ENCODE measurements at places on chromosomes 7 and 10. TPM values are rescaled to one million over a fixed set of nuclear protein-coding genes. Genes with fewer than 3 reads are reported as not detected.
A peak's percentile ranks its signal among the peaks of the same experiment; 100 is the strongest.

- DNase-seq = peak; percentile 85
Observed at GRCh38 chr10:28984431-28984830, 304.4 kb upstream of the LYZL1 start.

DNA sequence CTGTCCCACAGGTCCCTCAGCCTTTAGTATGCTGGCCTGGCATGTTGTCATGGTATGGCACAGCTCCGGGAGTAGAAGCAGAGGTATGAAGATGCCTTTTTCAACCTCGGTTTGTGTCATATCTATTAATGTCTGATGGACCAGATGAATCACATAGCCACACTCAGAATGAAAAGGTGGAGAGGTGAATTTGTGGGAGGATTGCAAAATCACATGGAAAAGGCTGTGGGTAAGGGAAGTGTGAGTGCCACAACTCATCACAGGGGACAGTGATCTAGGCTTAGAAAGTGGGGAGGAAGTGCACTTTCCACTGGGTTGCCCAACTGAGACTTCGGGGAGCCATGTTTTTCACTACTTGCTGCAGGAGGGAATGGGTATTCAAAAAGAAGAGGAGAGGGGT is 190.7 kb downstream of the WDR11 start:
- DNase-seq = no peak

DNA sequence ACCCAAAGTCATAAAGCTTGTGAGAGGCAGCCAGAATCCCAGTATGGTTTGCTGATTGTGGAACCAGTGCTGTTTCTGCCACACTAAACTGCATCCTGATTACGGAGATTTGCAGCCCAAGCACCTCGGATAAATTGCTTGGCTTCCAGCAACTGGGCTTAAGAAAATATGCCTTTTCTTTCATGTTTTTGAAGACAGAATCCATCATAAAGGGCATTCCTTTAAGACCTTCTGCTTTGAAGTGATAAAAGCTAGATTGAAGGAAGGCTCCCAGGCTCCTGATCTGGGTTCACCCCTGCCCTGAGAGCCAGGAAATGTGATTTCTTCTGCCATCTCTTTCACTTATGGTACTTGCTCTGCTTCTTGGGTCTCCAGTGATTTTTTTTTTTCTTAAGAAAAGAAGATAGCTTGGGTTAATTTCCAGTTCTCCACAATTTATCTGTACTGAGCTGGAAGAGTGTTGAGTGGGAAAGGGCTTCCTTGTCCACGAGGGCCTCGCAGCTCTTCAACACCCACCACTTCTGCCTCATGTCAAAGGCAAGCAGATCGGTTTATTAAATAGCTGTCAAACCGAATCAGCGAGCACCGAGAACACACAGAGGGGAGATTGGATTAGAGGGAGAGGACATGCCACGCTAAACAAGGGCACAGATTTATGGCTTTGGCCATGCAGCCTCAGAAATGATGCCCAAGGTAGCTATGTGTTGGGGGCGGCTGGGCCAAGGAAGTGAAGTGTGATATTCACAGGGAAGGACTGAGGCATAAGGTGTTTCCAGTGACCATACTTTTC is 94.9 kb upstream of the TBX20 start:
- no peak for DNase-seq

DNA sequence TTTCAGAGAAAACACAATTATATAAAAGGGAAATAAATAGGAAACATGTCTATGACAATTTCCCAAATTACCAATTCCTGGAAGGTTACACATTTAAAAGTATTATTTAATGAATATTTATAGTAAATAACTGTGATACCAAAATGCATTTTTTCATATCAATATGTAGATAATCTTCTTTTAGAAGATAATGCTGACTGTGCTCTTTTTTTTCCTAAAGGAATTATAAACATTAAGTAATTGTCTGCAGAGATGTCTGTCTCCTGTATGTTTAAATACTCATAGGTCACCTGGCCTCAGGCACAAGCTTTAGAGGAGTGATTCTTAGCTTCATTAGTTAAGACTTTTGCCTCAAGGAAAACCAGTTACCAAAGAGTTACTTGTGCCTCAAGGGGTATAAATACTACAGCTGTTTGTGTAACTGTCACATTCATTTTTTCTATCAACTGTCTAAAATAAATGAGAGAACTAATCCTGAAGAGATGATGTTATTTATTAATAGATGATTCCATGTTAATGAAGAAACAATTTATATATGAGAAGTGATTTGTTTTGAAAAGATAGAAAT is 77.1 kb downstream of the DNAJC1 start:
- DNase-seq = peak; percentile 5

- DNase-seq = peak; percentile 99
Observed at GRCh38 chr7:76291351-76292212, 10.9 kb upstream of the HSPB1 start.

DNA sequence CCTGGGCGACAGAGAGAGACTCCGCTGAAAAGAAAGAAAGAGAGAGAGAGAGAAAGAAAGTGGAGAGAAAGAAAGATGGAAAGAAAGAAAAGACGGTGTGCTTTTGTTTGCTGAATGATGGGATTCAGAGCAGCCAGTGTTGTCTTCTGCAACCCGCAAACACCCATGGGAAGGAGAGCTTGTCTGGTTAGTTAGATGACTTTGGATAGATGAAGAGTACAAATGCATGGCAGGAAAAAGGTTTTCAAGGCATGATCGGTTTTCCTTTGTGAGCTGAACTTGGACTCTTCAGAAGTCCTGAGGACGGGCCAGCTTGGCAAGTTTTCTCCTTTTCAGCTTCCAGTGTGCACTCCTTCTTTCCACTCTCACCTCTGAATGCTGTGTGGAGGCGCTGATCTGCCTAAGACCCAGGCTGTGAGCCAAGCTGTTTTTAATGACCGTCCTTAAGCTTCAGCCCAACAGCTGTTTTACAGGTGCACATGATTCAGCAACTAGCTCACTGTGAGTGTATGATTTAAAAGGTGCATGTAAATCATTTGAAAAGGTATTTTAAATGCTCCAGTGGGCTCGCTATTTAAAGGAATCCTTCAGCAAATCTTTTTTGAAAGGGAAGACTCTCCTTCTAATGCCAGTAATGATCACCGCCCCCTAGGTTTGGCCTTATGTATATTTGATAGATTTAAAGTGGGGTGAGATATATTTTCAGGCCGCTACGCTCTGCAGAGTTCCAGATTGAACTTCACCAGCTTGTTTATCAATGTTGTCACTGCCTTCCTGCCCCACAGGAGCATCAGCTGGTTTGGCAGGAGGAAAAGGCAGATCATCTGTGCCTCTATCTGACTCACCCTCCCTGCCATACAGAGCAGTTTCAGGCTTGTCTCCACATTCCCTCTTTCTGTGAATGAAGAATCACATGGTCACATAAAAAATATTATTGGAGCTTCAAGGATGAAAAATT is 115.0 kb downstream of the PLXDC2 start:
- DNase-seq = peak; percentile 70

DNA sequence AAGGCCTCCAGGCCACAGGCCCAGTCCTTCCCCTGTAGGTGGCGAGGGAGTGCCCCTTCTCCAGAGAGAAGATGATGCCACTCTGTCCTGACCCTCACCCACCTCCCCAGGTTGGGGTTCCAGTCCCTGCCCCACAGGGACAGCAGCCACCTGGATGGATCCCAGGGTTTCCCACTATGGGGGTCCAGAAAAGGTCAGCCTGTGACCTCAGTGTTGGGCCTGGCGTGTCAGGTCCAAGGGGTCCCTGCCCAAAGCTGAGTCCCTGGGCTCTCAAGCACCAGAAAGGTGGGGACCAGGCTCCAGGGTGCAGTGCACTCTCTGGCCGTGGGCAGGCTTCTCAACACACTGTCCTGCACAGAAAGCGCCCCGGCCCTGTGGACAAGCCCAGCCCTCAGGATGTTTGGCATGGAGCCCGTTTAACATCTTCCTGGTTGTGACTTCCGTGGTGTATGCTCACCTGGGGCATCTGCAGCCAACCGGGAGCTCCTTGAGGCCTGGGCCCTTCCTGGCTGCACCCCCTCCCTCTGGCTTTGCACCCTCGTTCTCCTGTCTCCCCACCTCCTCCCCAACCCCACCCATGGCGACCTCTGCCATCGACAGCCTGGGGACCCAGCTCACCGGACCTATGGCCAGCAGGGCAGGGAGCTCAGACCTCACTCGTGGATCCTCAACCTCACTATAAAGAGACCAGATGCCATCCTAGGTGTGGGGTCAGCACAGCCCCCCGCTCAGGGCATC is 58.3 kb upstream of the PPP2R2D start:
- DNase-seq = no peak

DNA sequence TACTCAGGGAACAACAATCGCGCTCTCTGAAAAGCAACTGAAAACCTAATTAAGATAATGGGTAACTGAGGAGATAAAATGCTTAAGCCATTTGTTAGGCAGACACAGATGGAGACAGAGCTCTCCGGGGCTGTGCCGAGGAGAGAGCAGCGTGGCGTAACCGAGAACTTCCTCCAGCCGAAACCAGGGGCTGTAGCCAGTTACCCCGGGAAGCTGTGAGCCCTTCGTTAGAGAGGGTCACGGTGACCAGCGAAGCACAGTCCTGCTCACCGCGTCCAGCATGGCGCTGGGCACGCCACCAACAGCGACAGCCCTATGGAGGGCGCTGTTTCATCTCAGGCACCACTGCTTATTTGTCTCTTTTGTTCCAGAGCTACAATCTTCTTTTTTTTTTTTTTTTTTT is 16.1 kb downstream of the PAPOLB start:
- no peak for DNase-seq

DNA sequence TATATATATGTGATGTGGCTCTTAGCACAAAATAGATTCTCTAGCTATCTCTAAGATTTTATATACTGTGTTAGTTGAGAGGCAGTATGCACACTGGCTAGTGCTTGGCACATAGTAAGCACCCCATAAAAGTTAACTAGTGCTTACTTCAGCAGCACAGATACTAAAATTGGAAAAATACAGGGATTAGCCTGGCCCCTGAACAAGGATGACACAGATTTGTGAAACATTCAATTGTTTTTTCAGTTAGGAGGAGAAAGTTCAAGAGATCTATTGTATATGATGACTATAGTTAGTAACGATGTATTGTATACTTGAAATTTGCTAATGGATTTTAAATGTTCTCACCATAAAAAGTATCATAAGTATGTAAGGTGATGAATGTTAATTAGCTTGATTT is 78.3 kb upstream of the LRRC17 start:
- DNase-seq = no peak

DNA sequence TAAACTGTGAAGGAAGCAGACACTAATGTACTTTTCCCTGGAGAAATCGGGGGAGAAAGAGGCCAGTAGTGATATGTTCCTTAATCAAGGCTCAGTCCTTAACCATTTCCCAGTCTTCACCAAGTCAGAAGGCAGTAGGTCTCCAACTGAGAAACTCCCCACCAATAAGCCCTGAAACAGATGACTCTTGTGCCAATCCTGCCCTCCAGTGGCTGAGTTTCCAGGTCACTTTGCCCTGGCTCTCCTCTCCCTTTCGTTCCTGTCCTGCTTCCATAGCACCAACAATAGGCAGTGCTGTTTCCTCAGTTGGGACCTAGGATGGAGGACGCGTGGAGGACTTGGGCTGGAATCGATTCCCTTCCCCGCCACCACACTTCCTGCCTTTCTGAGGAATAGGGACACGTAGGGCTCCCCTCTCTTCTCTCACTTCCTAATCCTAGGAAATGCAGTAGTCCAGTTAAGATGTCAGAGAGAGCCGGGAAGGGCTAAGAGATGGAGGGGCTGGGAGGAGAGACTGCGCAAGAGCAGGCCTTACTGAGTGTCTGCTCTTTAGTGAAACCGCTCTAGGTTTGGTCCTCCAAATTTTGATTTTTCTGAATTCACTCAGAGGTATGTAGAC is 23.4 kb downstream of the ATOH7 start:
- peak; percentile 79 for DNase-seq

The PLAC9 gene
- polyA plus RNA-seq = 12.2 TPM

The ZNF777 gene
- polyA plus RNA-seq = 6.5 TPM

The AKR1C8 gene
- polyA plus RNA-seq = not detected

The GDF10 gene
- polyA plus RNA-seq = 0.26 TPM

The PRPS1L1 gene
- polyA plus RNA-seq = not detected

The FGFBP3 gene
- 0.34 TPM for polyA plus RNA-seq

Data from IMR-90 (cell line).